ENCODE measurements at places on chromosomes 16 and 17.

DNA sequence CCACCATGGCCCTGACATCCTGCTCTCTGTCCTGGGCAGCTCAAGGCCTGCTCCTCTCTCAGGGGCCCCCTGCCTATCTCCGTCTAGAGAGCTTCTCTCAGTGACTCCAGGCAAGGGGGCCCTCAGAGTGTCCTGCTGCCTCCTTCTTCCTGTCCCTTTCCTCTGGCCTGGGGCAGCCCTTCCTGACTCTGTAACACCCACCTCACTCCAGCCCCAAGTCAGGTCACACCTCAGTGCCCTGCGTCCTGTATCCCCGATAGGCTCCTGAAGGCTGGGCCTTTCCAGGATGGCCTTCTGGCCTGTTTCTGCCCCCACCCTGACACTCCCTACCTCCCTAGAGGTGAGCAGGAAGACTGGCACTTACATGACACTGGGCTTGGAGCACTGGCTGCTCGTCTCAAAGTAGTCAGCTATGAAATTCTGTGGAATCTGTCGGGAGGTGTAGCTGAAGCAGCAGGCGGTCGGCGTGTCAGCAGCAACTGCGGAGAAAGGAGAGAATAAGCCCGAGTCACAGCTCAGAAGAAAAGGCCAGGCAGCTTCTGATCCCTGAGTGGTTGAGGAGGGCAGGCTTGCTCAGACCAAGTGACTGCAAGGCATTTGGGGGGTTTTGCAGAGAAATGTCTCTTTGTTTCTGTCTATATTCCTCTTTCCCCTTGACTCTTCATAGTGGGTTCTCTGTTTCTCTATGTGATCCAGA lies 976 bp downstream of the CCL3L1 start:
- no peak for DNase-seq

DNA sequence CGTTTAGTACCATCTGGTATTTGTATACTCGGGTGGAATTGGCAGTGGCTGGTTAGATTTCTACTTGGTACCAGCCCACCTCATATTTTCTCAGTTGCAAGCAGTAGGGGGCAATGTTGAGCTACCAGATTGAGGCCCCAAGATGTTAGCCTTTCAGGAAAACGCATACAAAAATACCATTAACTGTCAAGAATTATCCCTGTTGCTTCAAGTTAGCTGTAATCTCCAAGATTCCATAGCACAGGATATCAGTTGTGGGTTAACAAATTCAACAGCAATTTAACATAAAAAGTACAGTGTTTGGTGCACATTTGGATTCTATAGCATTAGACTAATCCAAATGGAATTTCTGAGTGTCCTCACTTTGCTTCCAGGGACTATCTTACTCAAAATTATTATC lies 188.2 kb downstream of the FTO start:
- DNase-seq = no peak

GRCh38 chr17:67779098-67779672 lies 46.1 kb upstream of the BPTF start:
- DNase-seq = peak; percentile 36

- no peak for DNase-seq
These were observed 3.9 kb downstream of the GFAP start for GRCh38 chr17:44911133-44912001.

GRCh38 chr16:64287655-64288528 lies 834.0 kb downstream of the CDH11 start:
- DNase-seq = no peak

GRCh38 chr16:2883458-2883908 lies 468 bp downstream of the FLYWCH2 start:
- DNase-seq = no peak

- no peak for DNase-seq
These were observed 246.5 kb downstream of the C16orf95 start for GRCh38 chr16:87070657-87071056.

Measured in GM12892 (cell line).